Neural crest cell (in vitro differentiated cells): ENCODE measurements at places on chromosomes 6 and 20. TPM values are rescaled to one million over a fixed set of nuclear protein-coding genes. Genes with fewer than 3 reads are reported as not detected.

Gene ZNF311
- total RNA-seq = 1.2 and 1.3 TPM in 2 replicates

Gene HLA-DQB1
- total RNA-seq = 0.18 and 0.23 TPM in 2 replicates

Gene PRND
- total RNA-seq = not detected in 2 replicates

Gene MYMX
- total RNA-seq = not detected in 2 replicates

Gene PNLDC1
- 0.49 TPM in 1 of 2 replicates, not detected in the other for total RNA-seq

Gene SUMO4
- total RNA-seq = 1.8 and 2.4 TPM in 2 replicates

Gene GLP1R
- total RNA-seq = 0.65 and 0.89 TPM in 2 replicates

Gene CCN6
- total RNA-seq = not detected in 2 replicates

Gene C6orf163
- 3.5 and 4.5 TPM in 2 replicates for total RNA-seq

Gene NR2E1
- not detected in 2 replicates for total RNA-seq

Gene ULBP2
- 0.23 and 0.30 TPM in 2 replicates for total RNA-seq

Gene CFAP61
- 1.7 and 1.9 TPM in 2 replicates for total RNA-seq

Gene NKX2-4
- total RNA-seq = not detected in 2 replicates

Gene NRSN1
- total RNA-seq = 0.48 and 0.54 TPM in 2 replicates

Gene PDYN
- total RNA-seq = 0.55 and 0.63 TPM in 2 replicates

Gene SNAI1
- 12.5 and 12.9 TPM in 2 replicates for total RNA-seq

Gene ADGRG6
- total RNA-seq = 78.9 and 83.2 TPM in 2 replicates

Gene FAM83C
- total RNA-seq = not detected in 2 replicates

Gene MMP24
- 2.8 and 2.9 TPM in 2 replicates for total RNA-seq

Gene JPH2
- total RNA-seq = 0.07 TPM in 1 of 2 replicates, not detected in the other

Gene CARMIL1
- 4.5 and 5.0 TPM in 2 replicates for total RNA-seq

Gene KCNB1
- 1.6 and 2.8 TPM in 2 replicates for total RNA-seq

Gene NCOA6
- total RNA-seq = 76.0 and 79.5 TPM in 2 replicates

Gene PKHD1
- total RNA-seq = 0.16 and 0.25 TPM in 2 replicates

Gene SMIM8
- 13.5 and 17.4 TPM in 2 replicates for total RNA-seq

Gene GRM1
- 0.20 and 0.63 TPM in 2 replicates for total RNA-seq

Gene PRICKLE4
- total RNA-seq = 2.9 and 4.1 TPM in 2 replicates

Gene SERPINB6
- total RNA-seq = 20.1 and 21.3 TPM in 2 replicates

Gene PROKR2
- total RNA-seq = not detected in 2 replicates

Gene SLC4A11
- 0.55 and 0.89 TPM in 2 replicates for total RNA-seq

Gene E2F1
- 84.8 and 94.9 TPM in 2 replicates for total RNA-seq

Gene KIAA1755
- total RNA-seq = 8.6 and 9.5 TPM in 2 replicates

Gene FIG4
- 12.7 and 14.7 TPM in 2 replicates for total RNA-seq

Gene TMEM74B
- 2.7 and 3.3 TPM in 2 replicates for total RNA-seq

Gene YTHDF1
- total RNA-seq = 59.0 and 59.4 TPM in 2 replicates

Gene OOEP
- total RNA-seq = not detected in 2 replicates

Gene WFDC2
- 7.4 and 8.7 TPM in 2 replicates for total RNA-seq

Gene GHRH
- total RNA-seq = not detected in 2 replicates

Gene CNBD2
- total RNA-seq = 5.6 and 7.4 TPM in 2 replicates

Gene MDN1
- 46.6 and 49.0 TPM in 2 replicates for total RNA-seq
